Left renal cortex interstitium (tissue), 4 donors: ENCODE measurements at places on chromosomes 7 and 10. TPM values are rescaled to one million over a fixed set of nuclear protein-coding genes. Genes with fewer than 3 reads are reported as not detected.

PTN gene
- polyA plus RNA-seq = 258 TPM

CLDN12 gene
- polyA plus RNA-seq = 53.1 TPM

NPY4R gene
- not detected for polyA plus RNA-seq

CPED1 gene
- polyA plus RNA-seq = 32.0 TPM

PRPS1L1 gene
- not detected for polyA plus RNA-seq
